ENCODE measurements at places on chromosomes 6 and 20.

- no peak for DNase-seq
These were observed 429.5 kb upstream of the ARID1B start for GRCh38 chr6:156347656-156348055.

DNA sequence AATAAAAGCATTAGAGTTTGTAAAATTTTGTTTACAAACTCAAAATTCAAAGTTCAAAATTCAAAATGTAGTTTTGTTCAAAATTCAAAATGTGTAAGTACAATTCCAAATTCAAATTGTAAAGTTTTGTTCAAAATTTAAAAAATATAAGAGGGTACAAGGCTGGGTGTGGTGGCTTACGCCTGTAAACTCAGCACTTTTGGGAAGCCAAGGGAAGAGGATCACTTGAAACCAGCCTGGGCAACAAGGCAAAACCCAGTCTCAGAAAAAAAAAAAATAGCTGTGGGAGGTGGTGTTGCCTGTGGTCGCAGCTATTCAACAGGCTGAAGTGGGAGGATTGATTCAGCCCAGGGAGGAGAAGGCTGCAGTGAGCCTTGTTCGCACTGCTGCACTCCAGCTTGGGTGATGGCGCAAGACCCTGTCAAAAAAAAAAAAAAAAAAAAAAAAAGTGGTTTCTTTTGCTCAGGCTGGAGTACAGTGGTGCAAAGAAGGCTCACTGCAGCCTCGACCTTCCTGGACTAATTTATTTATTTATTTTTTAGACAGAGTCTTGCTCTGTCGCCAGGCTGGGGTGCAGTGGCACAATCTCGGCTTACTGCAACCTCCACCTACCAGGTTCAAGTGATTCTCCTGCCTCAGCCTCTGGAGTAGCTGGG lies 5.4 kb upstream of the ZBTB12 start:
- DNase-seq: no peak

DNA sequence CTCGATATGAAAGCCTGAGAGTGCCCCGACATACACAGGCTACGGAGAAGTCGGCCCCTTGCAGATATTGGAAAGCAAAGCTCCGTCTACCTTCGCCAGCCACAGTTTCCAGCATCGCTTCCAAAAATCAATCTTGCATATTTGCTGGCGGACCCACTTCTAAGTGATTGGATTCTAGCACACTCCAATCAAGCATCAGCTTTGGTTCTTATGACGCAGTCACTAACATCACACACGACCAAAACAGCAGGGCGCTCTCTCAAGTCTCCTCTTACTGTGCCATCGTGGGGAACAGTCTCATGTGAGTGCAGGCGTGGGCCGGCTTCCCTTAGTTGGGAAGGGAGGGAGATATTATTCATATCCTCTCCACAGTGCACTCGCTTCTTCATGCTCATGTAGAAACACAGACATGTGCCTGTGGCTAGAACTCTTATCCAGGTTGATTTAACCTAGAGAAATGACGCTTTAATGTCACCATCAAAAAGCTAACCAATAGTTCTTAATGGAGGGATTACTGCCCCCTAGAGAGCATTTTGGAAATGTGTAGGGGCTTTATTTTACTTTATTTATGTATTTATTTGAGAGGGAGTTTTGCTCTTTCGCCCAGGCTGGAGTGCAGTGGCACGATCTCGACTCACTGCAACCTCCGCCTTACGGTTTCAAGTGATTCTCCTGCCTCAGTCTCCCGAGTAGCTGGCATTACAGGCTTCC lies 229.8 kb downstream of the SOD2 start:
- DNase-seq: no peak

- DNase-seq: no peak
These were observed 22.8 kb upstream of the CST1 start for GRCh38 chr20:23773579-23773978.

- no peak for DNase-seq
These were observed 264.0 kb downstream of the LAMA2 start for GRCh38 chr6:129146902-129147301.

All from D341Med (cell line).